Naive thymus-derived CD8-positive, alpha-beta T cell (primary cell): ENCODE measurements at places on chromosomes 12 and 14.

GRCh38 chr12:51905471-51906429 is 1.6 kb upstream of the ACVRL1 start:
- no peak for DNase-seq

DNA sequence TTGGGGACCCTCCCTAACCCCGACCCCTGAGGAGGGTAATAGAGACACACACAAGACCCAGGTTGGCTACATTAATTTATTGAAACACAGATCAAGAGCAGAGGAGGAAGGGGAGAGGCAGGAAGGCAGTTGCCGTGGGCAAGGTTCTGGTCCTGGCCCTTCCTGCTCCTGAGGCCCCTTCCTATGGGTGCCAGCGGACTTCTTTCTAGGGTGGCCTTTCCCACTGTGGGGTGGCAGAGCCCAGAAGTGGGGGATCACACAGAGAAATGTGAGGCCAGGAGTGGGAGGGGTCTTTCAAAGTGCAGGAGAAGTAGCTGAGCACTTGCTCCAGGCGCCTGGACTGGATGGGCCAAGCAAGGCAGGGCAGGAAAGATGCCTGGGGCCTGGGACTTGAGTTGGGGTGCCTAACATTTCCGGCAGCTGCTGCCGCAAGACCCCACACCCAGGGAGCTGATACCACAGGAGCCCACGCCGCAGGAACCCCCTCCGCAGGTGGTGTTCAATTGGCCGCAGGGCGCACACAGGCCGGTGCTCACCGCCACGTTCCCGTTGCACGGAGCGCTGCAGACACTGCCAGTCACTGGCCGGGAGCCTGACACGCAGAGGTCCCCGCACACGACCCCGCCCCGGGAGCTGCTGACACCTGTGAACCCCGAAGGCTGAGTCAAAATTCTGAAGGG is 5.3 kb downstream of the KRT81 start:
- no peak for DNase-seq

DNA sequence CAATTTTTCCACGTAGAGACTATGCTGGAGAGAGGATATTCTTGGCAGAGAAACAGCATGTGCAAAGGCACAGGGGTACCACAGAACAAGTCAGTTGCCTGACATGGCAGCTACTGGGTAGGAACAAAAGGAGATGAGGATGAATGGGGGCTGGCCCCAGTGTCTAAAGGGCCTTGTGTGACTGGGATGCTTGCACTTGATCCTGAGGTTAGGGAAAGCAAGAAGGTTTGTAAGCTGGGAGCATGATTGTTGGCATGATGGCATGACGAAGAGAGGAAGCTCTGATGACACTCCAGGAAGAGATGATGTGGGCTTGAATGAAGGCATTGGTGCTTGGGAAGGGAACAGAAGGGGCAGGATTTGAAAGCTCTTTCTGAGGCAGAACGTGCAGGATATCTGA is 139.1 kb downstream of the ZFP36L1 start:
- DNase-seq: no peak

DNA sequence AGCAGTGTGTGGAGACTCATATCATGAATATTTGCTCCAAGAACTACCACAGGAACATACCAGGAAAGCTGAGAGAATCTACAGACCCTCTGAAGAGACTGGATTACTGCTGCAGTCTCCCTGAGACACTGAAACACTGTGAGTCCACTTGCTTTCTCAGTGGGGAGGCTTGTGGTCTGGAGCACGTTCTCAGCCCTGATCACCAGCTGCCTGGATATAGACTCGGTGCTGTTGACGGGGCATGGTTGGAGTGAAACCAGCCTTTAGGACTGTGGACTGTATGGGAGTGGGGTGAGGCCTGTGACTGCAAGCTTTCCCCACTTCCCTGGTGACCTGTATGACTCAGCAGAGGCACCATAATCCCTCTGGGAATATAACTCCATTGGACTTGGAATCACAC is 525.8 kb upstream of the FBXO33 start:
- no peak for DNase-seq

DNA sequence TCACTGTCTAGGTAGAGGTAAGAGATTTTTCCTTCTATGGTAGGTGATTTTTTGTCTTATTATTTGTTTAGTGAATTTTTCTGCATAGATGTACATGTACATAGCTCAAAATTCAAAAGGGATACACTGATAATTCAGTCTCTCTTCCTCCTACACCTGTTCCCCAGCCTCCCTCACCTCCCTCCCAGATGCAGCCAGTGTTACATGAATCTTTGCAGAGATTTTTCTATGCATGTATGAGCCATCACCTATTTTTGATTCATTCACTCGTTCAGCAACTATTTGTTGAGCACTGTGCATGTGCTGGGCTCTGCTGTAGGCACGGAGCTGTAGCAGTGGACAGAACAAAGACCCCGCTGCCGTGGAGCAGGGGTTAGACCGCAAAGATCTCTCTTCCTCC is 218.9 kb downstream of the AACS start:
- DNase-seq: no peak
